ENCODE measurements at places on chromosomes 3 and 15.

GRCh38 chr3:124878561-124879336 is 8.4 kb downstream of the ITGB5 start:
- no peak for DNase-seq

- DNase-seq: no peak
Observed at GRCh38 chr3:196111939-196112386, 30.1 kb upstream of the TFRC start.

DNA sequence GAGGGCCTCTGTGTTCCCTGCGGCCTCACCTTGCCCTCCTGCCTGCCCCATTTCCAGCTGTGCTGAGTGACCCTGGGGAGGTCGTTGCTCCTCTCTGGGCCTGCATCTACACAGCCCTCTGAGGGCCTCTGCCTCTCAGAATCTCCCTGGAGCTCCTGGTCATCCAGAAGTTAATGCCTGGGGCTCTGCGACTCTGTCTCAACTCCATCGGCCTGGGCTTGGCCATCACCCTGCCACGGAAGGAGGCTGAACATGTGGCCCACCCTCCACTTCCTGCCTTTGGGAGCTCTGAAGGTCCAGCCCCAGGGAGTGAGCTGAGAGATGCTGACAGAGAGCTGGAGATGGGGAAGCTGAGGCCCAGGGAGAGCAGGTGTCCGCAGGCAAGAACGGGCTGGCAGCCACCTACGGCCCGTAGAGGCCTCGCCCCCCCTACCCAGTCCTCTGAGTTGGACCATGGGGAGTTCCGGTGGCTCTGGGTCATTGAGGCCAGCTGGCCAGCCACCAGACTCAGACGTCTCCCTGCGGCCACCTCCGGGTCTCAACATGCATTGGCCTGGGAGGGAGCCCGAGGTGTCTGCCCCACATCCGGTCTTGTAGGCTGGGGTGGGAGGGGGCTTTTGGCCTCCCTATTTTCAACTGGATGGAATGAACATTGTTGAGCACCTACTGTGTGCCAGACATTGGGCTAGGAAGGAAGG is 34.2 kb downstream of the GRIP2 start:
- DNase-seq: no peak

DNA sequence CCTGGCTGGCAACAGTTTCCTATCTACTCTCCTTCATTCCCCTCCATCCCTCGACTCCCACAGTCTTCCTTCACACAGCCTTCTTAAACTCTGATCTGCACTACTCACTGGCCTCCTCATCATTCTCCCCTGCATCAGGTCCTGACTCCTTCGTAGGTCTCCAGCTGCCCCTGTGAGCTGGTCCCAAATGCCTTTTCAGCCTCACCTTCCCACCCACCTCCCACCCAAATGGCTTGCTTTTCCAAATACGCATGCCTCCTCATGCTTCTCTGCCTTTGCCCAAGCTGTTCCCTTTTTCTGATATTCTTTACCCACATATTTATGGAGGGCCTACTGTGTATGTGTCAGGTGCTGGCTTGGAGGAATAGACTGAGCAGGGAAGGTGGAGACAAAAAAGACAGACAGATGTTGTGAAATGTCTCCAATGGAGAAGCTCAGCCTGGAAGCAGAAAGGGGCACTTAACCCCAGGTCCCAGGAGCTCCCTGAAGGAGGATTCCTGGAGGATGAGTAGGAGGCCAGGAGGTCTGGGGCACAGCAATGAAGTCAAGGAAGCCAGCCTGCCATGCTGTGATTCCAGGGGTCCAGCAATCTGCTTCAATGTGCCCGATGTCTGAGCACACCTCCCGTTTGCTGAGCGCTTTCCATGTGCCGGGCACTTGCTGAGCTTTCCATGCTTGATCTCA is 252.2 kb downstream of the SHQ1 start:
- DNase-seq: no peak

DNA sequence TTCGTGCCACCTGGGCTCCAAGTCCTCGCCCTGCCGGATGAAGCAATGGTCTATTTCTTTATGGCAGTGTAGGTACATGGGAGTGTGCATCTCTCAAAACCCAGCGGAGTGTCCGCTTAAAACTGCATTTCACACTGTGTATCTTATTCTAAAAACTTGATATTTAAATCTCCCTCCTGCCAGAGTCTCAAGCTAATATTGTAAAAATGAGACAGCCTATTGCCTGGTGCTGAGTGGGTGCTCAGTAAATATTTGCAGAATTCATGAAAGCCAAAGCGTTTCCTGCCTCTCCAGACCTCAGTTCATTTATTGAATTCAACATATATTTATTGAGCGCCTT is 330 bp upstream of the TBC1D2B start:
- no peak for DNase-seq

GRCh38 chr3:12296511-12296910 is 7.6 kb downstream of the PPARG start:
- no peak for DNase-seq

DNA sequence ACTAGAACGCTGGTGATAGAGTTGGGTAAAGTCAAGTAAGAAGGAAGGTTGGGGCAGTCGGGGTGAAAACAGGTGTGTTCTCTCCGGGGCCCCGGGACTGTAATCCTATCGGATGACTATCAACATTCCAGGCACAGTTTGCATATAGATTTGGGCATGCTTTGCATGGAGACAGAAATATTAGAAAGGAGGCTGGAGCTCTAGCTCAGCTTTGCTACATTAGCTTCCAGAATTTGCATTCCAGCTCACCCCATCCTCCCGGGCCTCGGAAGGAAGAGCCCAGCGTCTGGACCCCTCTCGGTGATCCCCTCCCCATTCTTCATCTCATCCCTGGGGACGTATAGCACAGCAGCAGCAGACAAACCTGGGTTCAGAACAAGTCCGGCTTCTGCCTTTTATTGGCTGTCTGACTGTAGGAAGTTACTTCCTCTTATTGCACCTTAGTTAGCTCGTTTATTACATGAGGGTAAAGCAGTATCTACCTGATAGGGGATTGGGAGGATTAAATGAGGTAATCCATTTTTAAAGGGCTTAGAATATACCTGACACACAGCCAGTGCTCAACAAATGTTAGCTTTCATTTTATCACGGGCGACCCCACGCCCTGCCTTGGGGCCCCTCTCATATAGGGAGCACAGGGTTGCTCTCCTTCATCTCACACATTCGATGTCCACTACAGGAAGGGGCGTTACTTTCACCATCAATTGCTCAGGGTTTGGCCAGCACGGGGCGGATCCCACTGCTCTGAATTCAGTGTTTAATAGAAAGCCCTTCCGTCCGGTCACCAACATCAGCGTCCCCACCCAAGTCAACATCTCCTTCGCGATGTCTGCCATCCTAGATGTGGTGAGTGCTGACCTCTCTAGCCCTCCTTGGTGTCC is 3.2 kb downstream of the HTR3E start:
- DNase-seq: no peak

DNA sequence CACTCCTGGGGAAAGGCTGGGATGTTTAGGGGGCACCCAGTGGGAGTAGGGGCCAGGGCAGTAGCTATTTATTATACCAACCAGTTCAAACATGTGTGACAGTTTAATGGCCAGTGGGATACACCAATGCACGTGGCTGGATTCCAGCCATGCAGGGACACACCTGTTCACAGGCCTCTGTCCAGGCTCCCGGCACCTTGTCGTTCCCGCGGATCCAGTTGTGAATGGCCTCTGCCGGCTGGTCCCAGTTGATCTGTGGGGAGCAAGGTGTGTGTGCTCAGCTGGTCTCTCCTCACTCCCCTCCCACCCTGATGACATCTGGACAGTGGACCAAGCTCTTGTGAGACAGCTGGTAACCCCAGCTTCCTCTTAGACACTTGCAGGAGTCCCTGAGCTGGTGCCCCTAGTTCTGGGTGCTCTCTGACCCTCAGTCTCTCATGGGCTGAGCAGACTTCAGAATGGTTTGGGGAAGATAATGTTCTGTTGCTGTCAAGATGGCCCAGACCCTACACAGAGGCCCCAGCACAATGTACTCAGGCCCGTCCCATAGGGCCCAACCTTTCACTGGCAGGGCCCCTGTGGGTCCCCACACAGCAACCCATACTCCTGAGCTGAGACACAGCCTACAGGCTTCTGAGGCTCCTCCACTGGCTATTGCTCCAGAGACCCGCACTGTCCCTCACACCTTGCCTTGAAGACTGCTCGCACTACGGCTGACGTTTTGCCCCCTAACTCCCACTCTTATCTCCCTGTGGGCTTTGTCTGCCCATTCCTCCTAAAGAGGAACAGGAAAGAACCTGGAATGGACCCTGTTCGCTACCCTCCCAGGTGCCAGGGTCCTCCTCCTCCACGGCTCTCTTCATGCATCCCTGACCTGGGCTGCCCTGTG is 25.8 kb downstream of the ALDH1L1 start:
- no peak for DNase-seq

- DNase-seq: no peak
Observed at GRCh38 chr3:135975053-135975452, 9.5 kb downstream of the PPP2R3A start.

DNA sequence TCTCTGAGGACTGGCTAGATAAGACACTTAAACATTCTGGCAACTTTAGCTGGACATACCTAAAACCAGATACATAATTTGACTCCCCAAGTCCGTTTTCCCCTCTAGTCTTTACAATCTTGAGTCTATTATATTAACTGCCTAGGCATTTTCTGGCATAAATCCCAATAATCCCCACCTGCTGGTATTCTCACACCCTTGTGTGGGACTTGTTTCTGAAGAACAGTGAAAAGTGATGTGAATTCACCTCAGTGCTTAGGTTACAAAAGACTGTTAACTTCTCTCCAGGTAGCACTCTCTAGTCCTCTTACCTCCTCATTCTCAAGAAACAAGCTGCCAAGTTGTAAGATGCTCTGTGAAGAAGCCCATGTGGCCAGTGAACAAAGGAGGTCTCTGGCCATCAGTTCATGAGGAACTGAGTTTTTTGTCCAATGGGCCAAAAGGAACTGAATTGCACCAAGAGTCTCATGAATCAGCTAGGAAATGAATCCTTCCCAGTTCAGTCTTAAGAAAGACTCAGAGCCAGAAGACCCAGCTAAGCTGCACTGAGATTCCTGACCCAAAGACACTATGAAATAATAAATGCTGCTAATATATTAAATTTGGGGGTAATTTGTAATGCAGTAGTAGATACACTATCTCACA is 4.1 kb downstream of the OSBPL11 start:
- no peak for DNase-seq

- DNase-seq: no peak
Observed at GRCh38 chr3:48999085-48999858, 7.9 kb upstream of the WDR6 start.

- DNase-seq: no peak
Observed at GRCh38 chr15:51046799-51047449, 47.8 kb downstream of the TNFAIP8L3 start.

DNA sequence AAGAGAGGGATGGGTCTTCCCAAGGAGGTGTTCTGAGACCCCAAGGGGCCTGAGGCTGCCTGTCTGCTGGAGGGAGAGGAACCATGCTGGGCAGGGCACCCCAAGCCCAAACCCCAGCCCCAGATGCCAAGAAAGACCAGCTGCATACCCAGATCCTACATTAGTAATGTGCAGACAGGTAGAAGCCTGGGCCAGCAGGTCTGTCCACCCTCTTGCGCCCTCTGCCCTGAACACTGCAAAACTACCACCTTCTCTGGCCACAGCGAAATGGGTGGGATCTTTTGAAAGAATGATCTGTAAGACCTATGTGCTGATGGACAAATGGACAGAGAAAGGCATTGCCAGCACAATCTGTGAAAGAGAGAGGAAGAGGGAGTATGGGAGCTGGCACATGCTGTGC is 283.2 kb downstream of the EPHB1 start:
- DNase-seq: no peak

GRCh38 chr15:36005542-36005941 is 459.6 kb upstream of the DPH6 start:
- DNase-seq: no peak
